ENCODE measurements at places on chromosomes 13 and 19.
A peak's percentile ranks its signal among the peaks of the same experiment; 100 is the strongest.

GRCh38 chr19:30676990-30677679, 305.0 kb downstream of the ZNF536 start:
- DNase-seq = no peak

DNA sequence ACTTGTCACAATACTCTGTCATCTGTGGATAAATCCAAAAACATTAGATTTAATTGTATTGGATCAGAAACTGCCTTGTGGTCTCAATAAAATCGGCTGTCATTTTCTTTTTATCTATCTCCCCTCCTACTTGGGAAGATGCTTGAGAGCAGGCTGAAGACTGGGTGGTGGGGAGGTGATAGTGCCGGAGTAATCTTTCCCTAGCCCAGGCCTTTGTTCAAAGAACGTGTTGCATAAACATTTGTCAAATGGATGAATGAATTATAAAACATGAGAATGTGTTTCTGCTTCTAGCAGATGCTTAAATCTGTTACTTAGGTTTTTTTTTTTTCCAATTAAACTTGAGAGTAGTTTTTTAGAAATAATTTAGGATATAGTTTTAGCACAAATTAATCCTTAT, 49.9 kb downstream of the DNAJC3 start:
- DNase-seq = no peak

DNA sequence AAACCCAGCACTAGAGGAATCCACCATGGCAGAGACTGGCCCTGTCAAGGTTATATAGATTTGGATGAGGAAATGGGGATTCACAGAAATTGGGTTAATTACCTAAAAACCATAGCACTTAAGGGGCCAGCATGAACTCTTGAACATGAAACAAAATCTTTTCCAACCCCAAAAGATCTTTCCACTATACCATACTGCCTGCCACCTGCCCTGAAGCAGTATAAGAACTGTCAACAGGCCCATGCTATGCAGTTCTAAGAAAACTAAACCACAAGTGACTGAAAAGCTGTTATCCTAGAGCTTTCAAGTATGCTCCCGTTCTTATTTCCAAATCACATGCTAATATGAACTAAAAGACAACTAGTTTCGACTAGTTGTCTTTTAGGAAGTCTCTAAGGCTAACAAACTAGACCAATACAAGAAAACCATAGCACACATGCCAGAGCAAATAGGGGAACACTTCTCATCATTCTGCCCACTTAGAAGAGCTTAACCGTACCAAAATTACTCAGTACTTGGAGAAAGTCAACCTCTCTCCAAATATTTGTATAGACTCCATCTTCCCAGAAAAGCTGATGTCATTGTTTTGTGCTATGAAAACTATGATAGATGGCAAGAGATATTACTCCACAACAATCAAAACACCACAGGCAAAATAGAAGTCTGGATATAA, 27.5 kb downstream of the HSPH1 start:
- no peak for DNase-seq

GRCh38 chr19:2221250-2221831, 14.8 kb downstream of the PLEKHJ1 start:
- no peak for DNase-seq

DNA sequence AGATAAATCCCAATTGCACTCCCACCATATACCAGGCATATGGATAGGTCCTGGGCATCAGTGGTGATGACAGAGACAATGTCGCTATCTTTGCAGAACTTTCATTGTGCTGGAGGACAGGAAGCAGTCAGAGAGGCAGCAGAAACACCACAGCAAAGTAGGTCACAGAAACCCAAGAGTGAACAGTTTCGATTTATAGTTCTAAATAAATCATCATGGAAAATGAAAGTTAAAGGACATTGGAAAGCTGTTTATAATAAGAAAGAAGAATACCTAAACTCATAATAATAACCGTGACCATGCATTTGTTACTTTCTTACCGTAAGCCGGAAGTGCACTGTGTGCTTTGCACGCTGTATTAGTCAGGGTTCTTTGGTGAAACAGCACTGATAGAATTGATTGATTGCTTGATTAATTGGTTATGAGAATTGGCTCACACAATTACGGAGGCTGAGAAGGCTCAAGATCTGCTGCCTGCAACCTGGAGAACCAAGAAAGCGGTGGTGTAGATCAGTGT, 38.9 kb downstream of the ALOX5AP start:
- DNase-seq = no peak

DNA sequence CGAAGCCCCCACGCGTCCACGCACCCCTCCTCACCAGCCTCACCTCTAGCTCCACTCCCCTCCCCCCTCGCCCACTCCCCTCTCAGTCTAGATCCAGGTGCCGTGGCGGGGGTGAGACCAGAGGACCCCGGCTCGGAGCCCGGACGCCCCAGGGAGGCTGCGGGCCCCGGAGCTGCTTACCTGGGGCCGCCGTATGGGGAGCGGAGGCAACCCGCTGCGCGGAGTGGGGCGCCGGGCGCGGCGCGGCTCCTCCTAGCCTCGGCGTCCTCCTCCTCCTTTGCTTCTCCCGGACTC, 353 bp downstream of the ENOX1 start:
- DNase-seq = no peak

DNA sequence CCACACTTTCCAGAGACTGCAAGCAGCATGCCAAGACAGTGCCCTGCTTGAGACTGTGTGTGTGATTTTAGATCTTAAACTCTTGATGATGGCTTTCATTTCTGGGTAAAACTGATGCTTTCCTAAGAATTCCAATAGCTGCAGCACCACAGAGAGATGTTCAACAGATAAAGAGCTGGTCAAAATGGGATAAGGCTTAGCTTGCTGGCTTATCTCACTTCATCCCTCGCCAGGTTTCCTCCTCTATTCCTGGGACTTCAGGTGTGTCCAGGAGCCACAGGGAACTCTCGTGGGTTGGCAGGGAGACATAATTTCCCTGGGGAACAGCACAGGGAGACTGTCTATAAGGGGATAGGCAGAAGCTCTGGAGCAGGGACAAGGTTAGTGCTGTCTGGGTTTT, 137.3 kb downstream of the KCTD15 start:
- DNase-seq = no peak

DNA sequence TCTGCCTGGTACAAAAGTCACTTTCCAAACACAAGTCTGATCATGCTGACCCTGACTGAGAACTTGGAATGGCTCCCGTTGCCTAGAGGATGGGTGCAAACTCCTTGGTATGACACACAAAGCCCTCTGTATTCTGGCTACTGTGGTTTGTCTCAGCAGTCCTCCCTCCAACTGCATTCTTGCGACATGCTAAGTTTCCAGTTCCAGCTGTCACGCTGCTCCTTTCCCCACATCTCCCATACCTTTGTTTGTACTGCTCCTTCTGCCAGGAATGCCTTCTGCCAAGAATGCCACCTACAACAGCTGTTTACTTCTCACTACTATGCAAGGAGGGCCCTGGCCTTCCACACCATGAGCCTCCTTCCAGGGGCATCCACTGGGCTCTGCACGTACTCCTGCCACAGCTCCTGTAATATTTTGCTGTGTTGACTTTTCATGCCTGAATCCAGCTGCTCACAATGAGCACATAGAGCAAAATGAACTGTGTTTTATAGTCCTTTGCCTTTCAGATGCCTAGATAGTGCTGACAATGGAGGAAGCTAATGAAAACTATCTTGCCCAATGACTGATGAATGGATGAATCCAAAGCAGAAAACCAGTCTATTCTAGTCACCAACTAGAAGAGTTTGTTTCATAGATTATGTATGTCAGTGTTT, 543.7 kb downstream of the EFNB2 start:
- peak; percentile 44 for DNase-seq

DNA sequence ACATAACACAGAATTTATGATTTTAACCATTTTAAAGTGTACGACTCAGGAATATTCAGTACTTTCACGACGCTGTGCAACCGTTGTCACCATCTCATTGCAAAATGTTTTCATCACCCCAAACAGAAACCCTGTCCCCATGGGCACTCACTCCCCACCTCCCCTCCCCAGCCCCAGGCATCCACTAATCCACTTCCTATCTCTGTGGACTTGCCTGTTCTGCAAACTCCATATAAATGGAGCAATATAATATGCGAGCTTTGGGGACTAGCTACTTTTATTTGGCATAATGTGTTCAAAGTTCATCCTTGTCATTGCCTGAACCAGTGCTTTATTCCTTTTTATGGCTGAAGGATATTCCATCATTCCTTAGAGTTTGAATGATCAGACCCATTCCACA, 7.3 kb upstream of the INSR start:
- DNase-seq = no peak

GRCh38 chr19:28793391-28794168, 419.4 kb downstream of the UQCRFS1 start:
- no peak for DNase-seq

DNA sequence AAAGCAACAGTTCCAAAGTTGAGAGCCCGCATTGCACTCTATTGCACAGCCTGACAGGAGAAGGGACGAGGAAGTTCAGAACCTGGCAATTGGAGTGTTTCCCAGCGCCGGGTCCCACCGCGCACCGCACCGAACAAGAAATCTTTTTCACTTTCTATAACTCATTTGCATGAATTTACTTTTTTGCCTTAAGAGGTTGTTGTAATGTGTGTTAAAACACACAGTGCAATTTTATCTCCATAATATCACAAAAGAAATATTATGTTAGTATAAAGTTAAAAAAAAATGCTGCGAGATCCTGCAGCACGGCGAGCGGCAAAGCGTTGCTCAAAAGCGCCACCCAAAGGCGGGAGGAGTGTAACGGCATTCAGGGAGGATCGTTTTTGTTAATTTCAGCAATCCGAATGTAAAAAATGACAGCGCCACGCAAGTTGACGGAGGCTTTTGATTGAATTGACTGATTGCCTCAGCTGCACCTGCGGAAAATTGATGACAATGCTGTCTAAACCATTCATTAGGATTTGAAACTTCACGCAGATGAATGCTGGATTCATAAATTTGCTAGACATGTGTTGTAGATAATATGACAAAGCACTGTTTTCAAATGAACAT, 303.6 kb upstream of the ZNF507 start:
- peak; percentile 18 for DNase-seq

DNA sequence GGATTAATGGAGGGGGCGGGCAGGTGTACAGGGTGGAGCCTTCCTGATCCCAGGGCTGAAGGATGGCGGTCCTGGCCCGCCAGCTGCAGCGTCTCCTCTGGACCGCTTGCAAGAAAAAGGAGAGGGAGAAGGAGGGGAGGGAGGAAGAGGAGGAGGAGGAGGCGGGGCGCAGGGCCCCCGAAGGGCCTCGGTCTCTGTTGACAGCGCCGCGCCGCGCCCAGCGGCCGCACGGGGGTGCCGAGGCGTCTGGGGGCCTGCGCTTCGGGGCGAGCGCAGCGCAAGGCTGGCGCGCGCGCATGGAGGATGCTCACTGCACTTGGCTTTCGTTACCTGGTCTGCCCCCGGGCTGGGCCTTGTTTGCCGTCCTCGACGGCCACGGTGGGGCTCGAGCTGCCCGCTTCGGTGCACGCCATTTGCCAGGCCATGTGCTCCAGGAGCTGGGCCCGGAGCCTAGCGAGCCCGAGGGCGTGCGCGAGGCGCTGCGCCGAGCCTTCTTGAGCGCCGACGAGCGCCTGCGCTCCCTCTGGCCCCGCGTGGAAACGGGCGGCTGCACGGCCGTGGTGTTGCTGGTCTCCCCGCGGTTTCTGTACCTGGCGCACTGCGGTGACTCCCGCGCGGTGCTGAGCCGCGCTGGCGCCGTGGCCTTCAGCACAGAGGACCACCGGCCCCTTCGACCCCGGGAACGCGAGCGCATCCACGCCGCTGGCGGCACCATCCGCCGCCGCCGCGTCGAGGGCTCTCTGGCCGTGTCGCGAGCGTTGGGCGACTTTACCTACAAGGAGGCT, at the start of gene PPM1N:
Gene PPM1N (plus strand): TSS at position 33 of the 785 bp plus-strand sequence. CDS start 30 bp downstream, at position 63.
- no peak for DNase-seq

- DNase-seq = no peak
These were observed 218.7 kb downstream of the HS6ST3 start for GRCh38 chr13:96308568-96308967.

Data from astrocyte of the cerebellum (primary cell).